ENCODE measurements at places on chromosomes 2 and 18.
A peak's percentile ranks its signal among the peaks of the same experiment; 100 is the strongest.

DNA sequence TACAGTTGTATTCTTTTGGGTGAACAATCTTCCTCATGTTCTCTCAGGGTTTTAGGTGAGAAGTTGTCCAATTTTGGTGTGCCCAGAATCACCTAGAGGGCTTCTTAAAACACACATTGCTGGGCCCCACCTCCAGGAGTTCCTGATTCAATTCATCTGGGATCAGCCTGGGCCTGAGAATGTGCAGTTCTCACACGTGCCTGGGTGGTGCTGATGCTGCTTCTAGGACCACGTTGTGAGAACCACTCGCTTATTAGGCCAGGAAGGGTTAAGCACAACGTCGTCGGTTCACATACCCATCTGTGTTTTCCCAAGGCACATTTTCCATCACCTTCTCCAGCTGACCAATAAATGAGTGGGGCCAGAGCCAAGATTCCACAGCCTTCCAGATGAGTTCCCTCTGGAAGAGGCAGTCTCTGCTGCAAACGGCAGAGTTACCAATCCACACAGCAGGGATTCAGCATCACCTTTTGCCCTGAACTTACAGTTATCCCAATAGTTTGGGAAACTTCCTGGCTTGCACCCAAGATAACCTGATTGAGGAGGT, 277.7 kb upstream of the HNRNPA3 start:
- no peak for DNase-seq

DNA sequence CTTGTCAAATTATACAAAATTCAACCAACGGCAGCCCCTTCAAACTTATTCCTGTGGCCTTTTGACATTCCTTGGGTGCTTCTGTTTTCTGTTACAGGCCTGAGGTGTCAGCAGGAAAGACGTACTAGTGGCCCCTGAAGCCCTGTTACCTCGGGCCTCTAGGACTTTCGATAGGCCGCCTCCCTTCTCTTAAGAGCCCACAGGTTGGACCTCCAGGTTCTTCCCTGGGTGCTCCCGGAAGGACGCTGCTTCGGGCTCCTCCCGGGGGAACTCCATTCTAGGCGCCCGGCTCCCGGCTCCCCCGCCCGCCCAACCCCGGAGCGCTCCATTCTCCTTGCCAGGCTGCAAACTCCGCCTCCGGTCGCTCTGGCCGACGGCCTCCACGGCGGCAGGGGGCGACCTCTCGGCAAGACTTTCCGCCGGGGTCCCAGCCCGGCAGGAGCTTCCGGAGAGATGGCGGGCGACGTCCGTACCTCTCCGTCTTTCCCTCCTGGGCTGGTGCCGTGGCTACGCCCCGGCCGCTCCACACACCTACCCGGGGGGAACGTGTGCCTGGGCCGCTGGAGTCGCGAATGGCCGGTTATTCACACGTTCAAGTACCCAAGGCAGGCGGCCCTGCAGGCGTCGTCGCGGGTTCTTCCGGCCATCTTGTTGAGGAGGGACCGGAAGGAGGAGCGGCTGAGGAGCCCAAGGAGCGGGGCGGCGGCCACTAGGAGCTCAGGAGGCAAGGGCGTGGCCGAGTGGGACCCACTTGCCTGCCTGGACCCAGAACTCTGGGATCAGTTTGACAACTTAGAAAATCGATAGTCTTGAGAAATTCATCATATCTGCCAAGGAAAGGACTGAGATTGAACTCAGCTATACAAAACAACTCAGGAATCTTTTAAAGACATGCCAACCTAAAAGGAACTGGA, 27.5 kb downstream of the BOLA3 start:
- peak; percentile 82 for DNase-seq

- no peak for DNase-seq
Observed at GRCh38 chr2:81389203-81389602, 1084.7 kb upstream of the LRRTM1 start.

GRCh38 chr18:80136679-80137078, 27.6 kb downstream of the ADNP2 start:
- DNase-seq, result no peak

GRCh38 chr18:9835825-9836224, 49.9 kb upstream of the TXNDC2 start:
- DNase-seq, result no peak

DNA sequence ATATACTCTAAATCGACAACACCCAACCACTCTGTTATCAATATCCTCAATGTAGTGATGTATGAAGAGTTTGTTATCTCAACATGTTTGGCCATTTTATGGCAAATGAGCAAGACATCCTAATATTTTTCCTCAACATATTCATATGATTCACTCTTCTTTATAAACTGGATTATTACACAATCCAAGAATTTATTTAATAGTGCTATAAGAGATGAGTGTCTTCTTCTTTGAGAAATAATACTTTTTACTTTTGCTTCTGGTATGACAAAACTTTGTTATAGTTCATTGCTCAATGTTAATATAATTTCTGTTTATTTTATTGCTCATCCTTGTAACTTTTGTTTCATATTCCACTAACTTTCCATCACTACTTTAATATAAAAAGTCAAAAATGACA, 44.3 kb downstream of the SCN9A start:
- DNase-seq, result no peak

- no peak for DNase-seq
Observed at GRCh38 chr2:168660870-168661862, 141.3 kb upstream of the NOSTRIN start.

GRCh38 chr18:13136904-13137669, 81.5 kb upstream of the LDLRAD4 start:
- DNase-seq, result no peak

DNA sequence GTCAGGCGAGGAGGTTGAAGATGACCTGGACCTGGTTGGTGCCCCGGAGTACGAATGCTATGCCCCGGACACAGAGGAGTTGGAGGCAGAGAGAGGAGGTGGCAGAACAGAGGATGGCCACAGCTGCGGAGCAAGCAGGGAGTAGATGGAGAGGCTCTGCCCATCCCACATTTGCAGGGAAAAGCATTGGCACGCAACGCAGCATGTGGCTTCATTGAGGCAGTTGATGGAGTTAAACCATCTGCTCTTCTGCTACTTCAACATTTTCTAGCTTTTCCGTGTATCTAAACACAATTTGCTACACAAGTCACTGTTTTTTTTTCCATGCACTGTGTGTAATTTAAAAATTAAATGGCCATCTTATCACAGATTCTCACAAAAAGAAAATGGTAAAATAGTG, 11.8 kb downstream of the RBFA start:
- DNase-seq, result no peak

DNA sequence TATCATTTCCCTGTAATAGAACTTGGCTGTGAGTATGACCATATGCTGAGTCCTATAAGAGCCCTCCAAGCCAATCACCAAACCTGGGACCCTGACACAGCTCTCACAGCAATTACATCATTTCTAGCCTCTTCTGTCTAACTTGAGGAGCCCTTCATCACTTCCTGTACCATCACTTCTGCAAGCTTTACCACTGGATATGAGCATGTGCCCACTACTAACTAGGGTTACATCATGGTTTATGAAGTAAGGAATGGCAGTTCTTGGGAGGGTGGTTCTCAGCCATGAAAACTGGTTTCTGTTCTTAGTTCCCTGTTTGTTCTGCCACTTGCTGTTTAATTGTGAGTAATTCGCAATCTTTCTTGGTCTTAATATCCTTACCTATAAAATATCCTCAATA, 31.0 kb upstream of the EPB41L3 start:
- no peak for DNase-seq

DNA sequence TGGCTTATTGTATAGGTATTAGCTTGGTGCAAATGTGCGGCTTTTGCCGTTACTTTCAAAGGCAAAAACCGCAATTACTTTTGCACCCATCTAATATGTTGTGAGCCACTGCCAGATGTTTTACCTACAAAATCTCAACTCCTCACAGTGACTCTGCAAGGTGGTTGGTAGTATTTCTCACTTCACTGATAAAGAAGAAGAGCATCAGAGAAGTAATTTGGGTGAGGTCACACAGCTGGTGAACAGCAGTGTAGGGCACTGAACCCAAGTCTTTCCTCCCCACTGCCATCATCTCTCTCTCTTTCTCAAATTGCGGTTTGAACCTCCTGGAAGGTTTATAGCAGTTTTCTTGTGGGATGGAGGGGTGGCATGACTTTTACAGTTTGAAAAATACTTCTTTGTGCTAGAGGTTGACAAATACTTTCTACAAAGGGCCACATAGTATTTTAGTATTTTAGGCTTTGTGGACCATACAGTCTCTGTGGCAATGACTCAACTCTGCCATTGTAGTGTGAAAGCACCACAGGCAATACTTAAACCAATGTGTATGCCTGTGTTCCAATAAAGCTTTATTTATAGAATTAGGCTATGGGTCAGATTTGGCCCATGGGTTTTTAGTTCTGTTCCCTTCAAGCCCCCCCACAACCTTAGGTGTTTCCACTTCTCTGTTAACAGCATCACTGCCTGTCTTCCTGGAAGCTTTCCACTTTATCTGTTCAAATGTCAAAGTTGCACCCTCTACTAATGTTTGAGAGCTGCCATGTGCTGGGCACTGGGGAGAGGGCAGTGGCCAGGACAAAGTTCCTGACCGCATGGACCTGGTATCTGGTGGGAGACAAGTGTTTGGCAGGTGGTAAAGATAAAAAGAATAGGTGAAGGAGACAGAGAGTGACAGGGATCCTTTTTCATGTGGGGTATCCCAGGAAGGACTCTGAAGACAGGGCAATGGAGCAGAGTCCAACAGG, 30.1 kb downstream of the FHOD3 start:
- DNase-seq, result no peak

DNA sequence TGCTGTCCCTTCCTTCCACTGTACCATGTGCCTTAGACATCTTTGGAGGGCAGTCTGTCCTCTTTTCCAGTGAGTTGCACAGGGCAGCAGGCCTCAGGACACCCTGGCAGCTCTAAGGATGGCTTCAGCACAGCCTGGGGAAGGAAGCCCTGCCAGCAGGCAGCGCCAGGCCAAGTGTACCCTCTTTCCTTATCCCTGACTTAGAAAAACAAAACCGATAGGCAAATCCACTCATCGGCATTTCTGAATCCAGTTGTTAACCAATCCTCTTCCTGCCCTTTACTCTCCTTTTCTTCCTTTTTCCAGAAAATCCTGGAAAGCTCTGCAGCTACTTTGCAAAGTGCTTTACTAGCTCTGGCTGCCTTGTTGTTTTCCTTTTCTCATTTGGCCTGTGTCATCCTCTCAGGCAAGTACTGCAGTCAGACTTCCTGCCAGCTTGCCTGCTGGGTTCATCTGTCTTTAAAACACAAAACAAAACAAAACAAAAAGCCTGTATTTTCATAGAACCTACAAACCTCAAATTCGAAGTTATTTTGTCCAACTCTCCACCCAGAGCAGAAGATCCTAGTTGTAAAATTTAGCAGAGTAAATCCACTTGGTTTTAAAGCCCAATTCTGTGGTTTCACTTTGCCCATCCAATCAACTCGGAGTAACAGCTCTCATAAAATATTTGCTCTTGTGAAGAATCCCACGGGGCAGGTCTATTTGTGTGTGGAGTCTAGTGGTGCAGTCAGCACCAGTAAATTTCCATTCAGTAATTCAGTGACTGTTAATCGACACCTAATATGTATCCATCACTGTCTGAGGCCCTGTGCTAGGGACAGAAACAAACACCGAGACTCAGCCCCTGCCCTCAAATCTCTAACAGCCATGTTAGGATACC, 45.2 kb downstream of the PCBP1 start:
- peak; percentile 46 for DNase-seq

DNA sequence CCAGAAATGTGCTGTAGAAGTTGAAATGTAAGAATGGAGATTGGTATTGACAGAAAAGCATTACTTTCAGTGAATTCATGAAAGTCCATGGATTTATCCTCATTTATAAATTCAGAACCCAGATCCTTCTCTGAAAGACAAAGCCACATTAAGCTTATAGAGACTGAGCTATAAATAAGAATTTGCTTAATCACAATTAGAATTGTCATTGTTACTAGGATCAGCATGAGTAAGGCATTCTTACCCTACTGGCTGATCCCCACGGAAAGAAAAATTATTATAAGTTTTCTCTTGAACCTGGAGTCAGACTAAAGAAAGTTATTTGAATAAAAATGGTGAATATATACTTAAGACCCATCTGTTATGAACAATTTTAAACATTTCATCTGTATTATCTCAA, 199.2 kb upstream of the DTNA start:
- no peak for DNase-seq

- DNase-seq, result no peak
Observed at GRCh38 chr18:44672506-44672905, 8.2 kb upstream of the SETBP1 start.

DNA sequence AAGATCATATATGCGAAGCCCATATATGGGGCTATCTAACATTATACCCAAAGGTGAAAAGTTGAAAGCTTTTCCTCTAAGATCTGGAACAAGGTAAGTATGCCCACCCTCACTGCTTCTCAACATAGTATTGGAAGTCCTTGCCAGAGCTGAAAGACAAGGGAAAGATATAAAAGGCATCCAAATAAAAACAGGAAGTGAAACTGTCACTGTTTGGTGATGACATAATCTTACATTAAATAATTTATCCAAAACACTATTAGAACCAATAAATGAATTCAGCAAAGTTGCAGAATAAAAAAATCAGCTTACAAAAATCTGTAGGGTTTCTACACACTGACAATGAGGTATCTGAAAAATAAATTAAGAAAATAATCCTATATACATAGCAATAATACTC, 205.8 kb downstream of the INSIG2 start:
- no peak for DNase-seq

GRCh38 chr2:187310701-187311100, 137.4 kb downstream of the CALCRL start:
- no peak for DNase-seq

GRCh38 chr2:28193630-28194403, 198.8 kb upstream of the FOSL2 start:
- no peak for DNase-seq

DNA sequence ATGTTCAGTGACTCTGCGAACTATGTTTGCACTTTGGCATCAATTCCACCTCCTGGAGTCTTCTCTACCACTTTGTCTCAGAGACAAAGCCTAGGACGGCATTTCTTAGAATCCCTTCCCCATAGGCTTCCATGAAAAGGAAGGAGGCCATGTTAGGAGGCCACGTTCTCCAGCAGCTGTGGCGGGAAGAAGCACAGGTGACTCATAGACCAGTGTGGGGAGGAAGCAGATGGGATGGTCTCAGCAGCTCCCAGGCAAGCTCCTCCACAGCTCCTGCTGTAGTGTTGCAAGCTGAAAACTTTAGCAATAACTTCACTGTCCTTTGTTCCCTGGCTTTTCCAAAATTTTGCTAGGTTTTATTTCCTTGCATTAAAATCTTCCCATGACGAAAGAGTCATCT, 781.3 kb upstream of the ID2 start:
- no peak for DNase-seq

DNA sequence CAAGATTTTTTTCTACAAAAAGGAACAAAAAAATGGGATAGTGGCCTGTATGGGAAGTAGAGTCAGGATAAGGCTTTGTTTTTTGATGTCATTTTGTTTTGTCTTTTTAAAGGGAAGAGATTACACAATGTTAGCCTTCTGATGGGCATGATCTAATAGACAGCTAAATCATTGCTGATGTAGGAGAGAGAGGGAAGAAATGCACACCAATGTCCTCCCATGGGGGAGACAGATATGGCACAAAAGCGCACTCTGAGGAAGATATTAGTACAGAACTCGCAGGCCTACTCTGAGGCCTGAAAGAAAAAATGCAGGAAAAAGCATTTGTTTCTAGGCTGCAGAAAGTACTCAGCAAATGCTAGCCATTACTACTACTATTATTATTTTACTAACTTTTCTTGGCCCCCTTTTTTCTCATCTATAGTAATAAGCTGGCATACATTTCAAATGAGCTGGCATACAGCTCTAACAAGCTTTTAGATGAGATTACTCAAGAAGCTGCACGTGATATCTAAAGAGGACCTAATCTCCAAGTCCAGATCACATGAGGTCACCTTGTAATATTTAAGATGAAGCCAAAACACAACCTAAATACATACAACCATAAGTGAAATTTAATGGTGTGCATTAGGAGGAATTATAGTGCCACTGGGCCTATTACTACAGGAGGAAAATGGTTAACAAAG, 269.4 kb upstream of the TANK start:
- DNase-seq, result no peak
